ENCODE measurements at places on chromosomes 1 and 21. TPM values are rescaled to one million over a fixed set of nuclear protein-coding genes. Genes with fewer than 3 reads are reported as not detected.

Gene LAPTM5
- total RNA-seq: 4.0 TPM

Gene SV2A
- total RNA-seq: 6.3 TPM

Gene ASTN1
- total RNA-seq: not detected

Gene C1orf21
- 23.8 TPM for total RNA-seq

Gene TPTE
- not detected for total RNA-seq

Gene KIF17
- total RNA-seq: 0.13 TPM

Gene LCE2C
- not detected for total RNA-seq

Gene ASCL5
- total RNA-seq: not detected

Gene FAM72C
- 3.7 TPM for total RNA-seq

Gene C1orf185
- total RNA-seq: not detected

Gene GJC2
- total RNA-seq: 1.4 TPM

Gene NFIA
- 10.2 TPM for total RNA-seq

Gene VAMP4
- 5.2 TPM for total RNA-seq

GRCh38 chr21:41596241-41596925, 88.4 kb upstream of the TMPRSS2 start:
- no peak for DNase-seq

- no peak for DNase-seq
Measured at GRCh38 chr1:236718328-236718727, 32.0 kb downstream of the ACTN2 start.

DNA sequence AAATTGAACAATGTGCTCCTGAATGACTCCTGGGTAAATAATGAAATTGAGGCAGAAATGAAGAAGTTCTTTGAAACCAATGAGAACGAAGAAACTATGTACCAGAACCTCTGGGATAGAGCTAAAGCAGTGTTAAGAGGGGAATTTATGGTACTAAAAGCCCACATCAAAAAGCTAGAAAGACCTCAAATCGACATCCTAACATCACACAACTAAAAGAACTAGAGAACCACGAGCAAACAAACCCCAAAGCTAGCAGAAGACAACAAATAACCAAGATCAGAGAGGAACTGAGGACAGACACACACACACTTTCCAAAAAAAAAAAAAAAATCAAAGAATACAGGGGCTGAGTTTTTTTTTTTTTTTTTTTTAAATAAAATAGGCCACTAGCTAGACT, 564.2 kb downstream of the SMYD3 start:
- DNase-seq: no peak

GRCh38 chr1:31585736-31586365, 9.5 kb downstream of the TINAGL1 start:
- DNase-seq: no peak

- DNase-seq: no peak
Measured at GRCh38 chr1:210685295-210685650, 356.6 kb downstream of the HHAT start.

DNA sequence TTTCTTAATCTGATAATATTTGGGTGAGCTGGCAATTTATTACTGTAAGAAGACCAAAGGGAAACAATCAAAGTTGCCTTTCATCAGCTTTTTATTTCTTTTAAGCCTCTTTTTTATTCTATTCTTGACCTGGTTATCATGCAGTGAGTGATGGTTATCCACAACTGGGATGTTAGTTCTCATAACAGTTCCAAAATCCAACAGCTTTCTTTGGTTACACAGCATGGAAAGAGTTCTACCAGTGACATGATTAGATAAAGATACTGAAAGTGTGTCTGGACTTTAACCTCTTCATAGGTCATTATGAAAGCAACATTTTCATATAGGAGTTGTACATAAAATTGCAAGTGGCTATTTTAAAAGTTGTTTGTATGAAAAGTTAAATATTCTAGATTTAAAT, 163.0 kb downstream of the SYT2 start:
- no peak for DNase-seq

DNA sequence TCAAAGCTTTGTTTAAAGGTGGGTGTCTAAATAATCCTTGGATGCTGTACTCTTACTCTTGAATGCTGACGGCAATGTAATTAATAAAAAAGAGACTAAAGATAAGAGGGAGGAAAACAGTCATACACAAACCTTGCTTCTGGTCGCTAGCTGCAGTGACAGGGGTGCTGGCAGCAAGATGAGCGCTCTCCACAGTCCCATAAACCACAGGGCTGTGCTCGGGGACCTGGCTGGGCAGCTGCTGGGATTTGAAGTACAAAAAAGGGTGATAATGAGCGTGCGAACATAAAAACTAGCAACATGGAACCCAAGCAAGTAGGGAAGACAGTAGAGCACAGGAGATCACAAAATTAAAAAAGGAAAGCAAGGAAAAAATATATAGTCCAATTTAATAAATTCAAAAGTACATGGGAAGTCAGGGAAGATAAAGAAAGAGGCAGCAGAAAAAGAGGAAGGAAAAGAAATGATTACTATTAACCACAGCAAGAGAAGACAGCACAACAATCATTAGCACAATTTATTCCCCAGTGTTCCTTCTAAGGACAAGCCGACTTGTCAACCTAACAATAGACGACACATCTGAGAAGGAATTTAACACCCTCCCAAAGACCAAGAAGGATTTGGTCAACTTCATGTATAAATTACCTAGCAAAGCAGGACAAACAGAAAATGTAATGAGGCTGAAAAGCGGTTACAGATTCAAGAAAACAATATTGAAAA, 162.9 kb upstream of the HP1BP3 start:
- no peak for DNase-seq

DNA sequence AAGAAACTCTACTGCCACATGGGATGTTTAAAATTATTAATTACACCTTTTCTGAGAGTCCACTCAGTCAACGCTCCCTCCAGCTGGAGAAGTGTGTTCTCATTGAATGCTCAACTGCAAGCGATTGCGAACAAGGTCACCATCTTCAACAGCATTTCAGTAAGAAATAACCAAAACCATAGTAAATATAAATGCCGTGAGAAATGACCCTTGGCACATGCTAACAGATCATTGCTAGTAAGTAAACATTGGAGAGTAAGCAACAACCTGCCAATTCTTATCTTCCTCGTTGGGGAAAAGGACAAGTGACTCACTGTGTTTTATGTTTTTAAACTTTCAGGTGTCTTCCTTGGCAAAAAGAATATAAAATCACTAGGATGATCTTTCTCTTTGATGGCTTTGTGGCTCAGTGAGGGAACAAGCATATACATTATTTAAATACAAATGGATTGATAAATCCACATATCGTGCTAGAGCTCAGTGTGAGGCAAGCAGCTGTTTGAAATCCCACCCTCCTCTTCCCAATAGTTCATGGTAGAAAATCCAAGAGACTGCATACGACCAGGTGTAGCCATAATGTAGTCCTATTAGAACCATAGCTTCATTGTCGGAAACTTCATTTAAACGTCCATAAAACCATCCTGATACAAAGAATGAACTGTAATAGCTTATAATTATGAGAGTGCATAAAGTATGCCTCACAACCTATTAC, 214.6 kb downstream of the GRIK1 start:
- no peak for DNase-seq

DNA sequence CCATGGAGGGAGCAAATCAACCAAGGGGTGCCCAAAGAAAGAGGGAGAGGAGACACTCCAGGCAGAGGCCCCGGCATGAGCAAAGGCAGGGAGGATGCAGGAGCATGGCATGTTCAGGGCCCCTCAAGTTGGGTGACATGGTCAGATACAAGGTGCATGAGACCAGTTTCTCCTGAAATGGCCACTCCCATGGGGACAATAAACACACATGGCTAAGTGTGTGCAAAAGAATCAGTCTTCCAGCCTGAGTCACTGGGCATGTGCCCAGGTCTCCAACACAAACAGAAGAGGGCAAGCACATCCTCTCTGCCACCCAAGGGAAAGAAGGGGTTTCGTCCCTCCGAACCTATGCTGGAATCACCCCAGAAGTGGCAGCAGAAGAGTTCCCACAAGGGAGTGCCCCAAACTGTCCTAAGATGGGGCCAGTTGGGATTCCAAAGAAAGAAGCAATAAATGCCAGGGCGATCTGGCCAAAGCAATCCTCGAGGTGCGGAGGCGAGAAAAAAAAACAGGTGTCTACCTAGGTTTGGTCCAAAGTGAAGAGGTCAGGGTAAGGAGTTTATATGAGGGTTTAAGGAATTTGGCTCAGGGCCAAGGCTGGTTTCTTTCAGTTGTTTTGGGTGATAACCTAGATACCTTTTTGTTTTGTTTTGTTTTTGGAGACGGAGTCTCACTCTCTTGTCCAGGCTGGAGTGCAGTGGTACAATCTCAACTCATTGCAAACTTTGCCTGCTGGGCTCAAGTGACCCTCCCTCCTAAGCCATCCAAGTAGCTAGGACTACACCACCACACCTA, 13.2 kb downstream of the CASP9 start:
- DNase-seq: no peak

- DNase-seq: peak; percentile 69
Measured at GRCh38 chr1:9438431-9439073, 100.7 kb upstream of the SLC25A33 start.

DNA sequence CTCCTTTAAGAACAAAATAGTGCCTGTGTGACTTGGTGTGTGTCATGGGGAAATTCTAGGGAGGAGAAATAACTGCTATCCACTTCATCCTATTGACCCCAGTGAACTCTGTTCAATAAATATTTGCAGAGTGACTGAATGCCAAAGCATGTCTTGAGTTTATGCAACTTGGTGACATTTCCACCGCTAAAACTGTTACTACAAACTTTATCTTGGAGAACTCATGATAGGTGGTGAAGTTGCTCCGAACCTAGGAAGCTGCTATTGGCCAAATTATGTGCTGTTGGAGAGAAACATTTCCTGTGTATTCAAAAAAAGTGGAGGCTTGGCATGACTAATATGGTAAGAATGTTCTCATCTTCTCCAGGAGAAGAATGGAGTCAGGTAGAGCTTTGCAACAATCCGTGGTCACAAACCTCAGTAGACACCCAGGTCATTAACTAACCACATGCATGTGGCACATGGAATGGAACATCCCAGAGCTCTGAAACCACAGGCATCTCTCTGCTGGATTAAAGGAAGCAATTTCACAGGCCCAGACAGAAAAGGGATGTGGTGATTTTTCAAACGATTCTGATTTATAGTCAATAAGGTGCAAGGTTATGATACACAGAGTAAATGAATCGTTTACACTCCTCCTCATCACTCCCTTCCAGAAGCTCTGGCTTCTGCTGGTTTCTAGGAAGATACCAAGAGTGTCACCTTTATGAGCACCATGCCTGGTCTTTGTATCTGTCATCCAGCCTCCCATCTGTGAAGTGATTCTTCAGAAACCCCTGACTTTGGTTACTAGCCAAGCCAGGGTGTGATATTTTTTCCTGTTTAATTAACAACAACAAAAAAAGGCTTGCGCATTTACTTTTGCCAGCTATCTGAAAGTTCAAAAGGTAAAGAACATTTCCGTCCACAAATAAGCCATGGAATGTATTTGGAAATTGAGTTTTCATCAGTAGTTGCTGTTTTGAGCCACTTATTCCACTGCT, 361.1 kb downstream of the TGFB2 start:
- peak; percentile 37 for DNase-seq

DNA sequence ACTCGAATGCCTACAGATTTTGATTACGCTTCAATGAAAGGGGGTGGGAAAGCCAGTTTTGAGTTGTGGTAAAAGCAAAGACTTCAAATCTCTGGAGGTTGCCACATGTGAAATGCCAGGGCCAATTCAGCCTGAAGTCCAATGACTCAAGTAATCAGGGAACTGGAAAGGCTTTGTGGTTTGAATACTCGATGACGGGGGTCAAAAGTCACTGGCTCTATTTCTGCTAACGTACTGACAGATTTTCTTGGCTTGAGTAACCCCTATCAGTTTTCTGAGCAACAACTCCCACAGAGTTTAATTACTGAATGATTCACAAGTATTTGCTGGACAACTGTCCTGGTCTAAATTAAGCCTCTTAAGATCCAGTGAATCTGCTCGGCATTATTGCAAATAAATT, 152.2 kb downstream of the SIPA1L2 start:
- no peak for DNase-seq

DNA sequence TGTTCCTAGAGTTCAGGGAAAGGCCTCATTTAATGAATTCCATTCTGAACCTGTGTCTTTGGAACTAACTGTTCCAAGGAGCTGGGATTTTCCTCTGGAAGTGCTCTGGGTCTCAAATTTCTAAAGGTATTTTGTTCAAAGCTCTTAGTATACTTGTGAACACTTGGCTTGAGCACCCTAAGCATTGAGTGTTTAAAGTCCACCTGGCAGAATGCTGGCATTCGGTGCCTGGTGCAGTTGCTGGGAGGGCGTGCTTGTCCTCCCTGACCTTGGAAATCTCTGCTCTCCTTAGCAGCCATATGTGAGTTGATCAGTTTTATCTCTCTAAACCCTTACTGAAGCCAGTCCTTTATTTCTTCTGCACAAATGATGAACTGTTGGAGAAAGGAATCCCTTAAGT, 3.0 kb downstream of the MTARC2 start:
- DNase-seq: no peak

- no peak for DNase-seq
Measured at GRCh38 chr1:50417946-50418599, 5.2 kb downstream of the DMRTA2 start.

GRCh38 chr1:48341221-48341620, 118.7 kb downstream of the SLC5A9 start:
- no peak for DNase-seq

GRCh38 chr1:53112271-53112774, 30.1 kb downstream of the SLC1A7 start:
- DNase-seq: no peak

- DNase-seq: no peak
Measured at GRCh38 chr1:28855046-28855445, 43.1 kb downstream of the OPRD1 start.

DNA sequence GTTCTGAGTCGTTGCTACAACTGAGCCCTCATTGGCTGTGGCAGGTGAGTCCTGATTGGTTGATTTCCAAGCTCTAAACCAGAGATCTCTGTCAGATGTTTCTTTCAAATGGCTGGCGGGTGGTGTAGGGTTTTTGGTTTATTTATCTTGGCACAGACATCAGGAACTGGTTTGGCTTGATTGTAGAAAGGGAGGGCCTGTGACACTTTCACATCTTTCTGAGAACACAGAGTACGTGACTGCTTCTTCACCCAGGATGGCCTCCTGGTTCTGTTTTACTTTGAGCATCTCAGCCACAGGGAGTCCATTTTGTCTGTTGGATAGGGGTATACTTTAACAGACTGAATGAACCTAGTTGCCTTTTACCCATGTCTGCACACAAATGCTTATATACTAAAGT, 89.4 kb upstream of the GPR52 start:
- no peak for DNase-seq

DNA sequence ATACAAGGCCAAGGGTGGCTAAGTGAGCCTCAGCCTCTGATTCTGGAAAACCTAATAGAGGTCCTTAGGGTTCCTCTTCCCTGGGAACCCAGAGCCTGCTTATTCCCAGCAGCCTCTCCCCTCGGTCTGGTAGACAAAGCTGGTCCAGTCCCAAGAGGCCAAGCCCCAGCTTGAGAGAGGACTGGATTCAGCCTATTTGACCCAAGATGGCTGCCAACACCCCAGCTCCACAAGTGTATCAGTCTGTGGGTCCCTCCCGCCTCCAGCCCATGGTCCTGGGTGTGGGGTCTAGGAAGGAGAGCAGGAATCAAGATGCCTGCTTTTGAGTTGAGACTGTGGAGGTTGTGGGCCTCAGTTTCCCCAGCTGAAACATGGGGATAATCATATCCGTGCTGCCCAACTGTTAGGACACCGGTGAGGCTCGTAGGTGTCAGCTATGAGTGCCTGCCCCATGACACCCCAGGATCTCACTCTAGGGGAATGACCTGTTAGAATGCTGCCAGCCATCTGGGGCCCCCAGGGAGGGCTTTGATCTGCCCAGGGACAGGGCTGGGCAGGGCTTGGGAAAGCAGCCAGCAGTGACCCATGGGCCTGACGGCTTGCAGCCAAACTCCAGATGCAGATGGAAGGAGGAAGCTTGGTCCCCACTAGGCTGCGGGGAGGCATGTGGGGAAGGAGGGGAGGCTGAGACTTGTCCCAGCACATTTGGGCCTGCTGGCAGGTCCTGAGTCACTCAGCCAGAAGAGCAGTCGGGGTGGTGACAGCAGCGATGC, 45.4 kb downstream of the NUAK2 start:
- no peak for DNase-seq

Data from pulmonary artery endothelial cell (primary cell).